Effector memory CD4-positive, alpha-beta T cell (primary cell): ENCODE measurements at places on chromosomes 5 and 9.

DNA sequence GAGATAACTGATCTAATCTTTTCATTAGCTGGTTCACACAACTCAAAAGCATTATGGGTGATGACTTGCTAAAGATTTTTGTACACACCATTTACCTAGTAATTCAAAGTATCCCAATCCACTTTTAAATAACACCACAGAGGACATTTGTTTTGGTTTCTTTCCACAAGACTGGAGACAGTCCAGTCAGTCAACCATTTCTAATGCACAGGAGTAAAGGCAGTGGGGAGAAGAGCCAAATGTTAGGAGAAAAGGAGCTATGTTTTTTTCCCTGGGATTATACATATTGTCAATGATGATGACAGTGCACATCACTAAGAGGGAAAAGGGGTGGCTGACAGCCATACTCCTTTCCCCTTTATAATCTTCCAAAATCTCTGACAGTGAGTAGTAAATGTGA is 240.9 kb downstream of the GABRB2 start:
- no peak for DNase-seq

DNA sequence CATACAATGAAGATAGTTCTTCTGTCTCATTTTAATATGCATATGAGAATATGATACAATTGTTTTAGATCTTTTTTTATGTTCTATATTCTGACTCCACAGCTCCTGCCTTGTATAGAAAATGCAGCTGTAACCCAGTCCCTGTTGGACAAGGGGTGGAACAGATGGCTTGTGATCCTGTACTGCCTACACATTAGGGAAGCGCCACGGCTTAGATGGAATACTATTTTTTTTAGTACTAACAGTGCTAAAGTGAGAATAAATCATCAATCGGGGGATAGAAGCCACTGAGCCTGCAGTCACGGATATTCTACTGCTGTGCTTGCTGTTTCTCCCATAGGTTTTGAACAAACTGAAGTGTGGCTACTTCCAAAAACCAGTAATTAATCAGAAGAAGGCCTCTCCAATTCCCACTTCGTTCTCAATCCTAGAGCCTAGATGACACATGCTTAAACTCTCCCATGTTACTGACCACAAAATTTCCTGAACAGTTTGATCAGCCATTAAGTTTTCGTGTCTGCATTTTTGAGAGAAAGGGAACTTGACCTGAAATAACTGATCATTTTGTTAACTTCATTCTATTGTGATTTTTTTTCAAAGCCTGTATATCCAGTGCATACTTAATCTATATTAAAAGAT is 150.3 kb downstream of the CDH18 start:
- DNase-seq = no peak

DNA sequence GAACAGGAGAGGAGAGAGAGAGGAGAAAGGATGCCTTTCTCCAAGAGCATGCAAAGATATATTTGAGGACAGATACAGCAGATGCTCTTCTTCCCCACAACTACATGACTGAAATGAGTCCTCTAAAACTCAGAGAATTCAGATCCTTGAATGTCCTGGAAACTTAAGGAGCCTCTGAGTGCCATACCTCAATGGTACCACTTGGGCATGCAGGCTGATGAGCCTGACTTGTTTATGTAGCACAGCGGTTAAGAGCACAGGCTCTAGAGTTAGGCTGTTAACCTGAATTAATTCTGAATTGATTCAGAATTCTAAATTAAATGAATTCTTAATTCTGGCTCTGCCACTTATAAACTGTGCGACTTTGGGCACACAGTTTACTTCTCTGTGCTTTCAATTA is 5.7 kb downstream of the PLPPR1 start:
- no peak for DNase-seq

GRCh38 chr5:111556501-111556900 is 44.2 kb upstream of the STARD4 start:
- DNase-seq = no peak

DNA sequence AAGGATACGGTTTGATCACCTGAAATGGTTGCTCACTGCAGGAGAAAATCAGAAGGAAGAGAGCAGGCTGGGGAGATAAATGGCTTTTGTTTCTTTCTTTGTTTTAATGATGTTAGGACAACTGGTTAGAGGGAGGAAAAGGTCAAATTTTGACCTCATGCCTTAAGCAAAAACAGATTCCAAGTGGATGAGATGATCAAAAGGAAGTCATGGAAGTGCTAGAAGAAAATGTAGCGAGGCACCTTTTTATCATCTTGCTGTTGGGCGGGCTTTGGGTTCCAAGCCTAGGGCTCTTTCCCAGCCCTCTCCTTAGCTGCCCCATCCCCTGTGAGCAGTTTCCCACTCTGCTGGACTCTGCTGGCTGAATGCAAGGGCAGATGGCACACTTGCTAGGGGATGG is 127.9 kb downstream of the ADAMTS2 start:
- no peak for DNase-seq

- no peak for DNase-seq
Measured at GRCh38 chr9:69324549-69325401, at the start of gene ENTREP1. Gene ENTREP1 (plus strand): TSS chr9:69325215. CDS start chr9:69325310, 95 bp downstream.

DNA sequence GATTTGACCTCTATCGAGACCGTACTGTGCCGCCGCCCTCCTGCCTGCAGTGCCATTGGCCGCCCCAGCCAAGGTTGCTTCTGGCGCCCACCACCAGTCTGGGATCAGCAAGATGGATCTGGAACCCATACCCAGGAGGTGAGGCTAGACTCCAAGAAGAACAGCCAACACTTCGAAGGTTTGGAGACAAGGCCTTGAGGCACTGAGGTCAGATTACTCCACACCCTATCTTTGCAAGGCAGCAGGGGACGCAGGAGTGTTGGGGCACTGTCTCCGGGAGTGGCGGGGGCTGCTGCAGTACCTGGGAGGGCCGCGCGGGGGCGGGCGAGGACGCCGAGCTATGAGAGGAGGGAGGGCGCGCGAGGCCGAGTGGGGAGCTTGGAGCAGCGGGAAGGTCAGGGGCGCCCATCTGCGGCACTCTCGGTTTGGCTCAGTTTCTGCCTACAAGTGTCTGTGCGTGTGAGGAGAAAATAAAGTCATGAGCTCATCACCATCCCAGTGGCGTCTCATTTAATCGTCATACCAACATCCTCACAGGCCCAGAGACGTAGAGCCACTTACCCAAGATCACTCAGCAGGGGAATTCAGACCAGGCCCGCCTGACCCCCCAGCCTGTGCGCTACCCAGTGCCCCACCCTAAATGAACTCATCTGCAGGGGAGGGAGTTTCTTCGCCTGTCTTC is 20.5 kb upstream of the PSD2 start:
- peak; percentile 56 for DNase-seq

DNA sequence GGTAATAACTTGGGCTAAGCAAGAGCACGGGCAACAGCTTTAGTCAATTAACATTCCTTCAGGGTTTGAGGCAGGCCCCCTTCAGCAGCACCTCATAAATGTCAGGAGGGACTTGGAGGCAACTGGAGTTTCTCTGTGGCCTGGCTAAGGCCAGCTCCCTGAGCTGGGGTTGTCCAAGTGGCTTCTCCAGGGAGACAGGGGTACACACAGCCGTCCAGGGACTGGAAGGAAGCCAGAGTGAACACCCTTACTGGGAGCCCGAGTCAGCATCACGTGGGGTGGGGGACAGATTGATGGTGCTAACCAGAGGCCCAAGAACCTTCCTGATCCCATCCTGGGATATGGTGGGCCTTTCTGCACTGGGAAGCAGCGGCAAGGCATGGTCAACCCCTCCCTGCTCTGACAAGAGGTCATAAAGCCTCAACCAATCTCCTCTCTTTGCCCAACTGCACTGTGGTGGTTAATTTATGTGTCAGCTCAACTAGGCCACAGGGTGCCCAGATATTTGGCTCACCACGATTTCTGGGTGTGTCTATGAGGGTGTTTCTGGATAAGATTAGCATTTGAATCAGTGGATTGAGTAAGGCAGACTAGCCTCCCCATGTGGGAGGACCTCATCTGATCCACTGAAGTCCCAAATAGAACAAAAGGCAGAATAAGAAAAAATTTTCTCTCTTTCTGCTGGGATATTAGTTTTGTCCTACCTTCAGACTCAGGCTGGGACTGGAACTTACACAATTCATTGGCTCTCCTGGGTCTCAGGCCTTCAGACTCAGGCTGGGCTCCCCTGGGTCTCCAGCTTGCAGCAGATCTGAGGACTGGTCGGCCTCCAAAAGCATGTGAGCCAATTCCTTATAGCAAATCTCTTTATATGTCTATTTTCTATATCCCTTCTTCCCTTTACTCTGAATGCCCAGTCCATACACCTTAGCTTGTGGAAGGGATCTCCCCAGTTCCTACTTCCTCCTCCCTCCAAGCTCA is 127.2 kb upstream of the LARP1 start:
- DNase-seq = no peak

DNA sequence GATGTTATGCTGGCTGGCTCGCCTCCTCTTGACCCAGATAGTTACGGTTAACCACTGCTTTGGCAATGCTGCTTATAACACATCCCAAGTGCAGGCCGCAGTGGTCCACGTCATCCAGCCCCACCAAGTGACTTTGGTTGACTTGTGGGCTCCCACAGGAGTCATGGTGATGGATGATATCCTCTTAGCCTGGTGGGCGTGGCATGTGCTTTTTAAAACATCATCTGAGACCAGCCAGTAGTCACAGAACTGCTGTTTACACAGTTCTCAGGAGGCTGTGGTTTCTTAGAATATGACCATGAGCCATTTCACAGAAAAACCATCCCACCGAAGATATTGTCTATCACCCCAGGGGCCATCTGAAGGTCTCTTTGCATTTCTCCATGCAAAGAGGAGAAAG is 216.9 kb downstream of the SH3GL2 start:
- no peak for DNase-seq

DNA sequence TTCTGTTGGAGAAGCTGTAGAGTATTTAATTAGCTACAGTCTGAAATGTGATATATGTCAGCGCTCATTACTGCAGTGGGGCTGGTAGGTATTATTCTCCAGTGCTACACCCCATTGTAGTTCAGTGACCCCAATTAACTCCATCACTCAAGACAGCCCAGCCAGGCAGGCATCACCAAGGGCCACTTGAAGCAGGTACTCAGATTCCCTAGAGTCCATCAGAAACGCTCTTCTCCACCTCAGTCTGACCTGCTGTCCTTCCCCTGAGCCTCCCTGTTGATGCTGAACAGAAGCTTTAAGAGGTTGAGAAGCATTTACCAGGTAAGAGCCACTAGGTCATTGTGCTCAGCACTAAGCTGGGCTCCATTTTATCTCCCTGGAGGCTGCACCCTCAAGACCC is 71.8 kb downstream of the GALNT10 start:
- DNase-seq = no peak

DNA sequence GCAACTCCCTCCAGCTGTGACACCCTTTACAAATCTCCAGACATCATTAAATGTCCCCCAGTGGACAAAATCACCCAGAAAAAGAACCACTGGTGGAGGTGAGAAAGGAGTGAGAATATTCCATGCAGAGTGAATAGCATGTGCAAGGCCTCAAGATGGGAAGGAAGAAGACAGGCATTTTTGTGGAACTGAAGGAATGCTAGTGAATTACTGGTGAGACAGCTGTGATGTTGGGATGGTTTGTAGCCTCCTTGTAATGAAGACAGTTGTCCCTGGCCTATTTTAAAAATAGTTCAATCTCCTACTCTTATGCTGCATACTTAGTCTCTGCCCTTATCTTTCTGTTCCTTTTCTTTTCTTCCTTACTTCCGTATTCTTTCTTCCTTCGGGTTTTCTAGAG is 124.9 kb upstream of the RPS23 start:
- DNase-seq = no peak

GRCh38 chr9:69273161-69273560 is 51.9 kb upstream of the ENTREP1 start:
- no peak for DNase-seq

GRCh38 chr9:97983589-97984187 is 547 bp downstream of the ANP32B start:
- peak; percentile 36 for DNase-seq

GRCh38 chr5:73897893-73898292 is 271.9 kb downstream of the ARHGEF28 start:
- DNase-seq = no peak

DNA sequence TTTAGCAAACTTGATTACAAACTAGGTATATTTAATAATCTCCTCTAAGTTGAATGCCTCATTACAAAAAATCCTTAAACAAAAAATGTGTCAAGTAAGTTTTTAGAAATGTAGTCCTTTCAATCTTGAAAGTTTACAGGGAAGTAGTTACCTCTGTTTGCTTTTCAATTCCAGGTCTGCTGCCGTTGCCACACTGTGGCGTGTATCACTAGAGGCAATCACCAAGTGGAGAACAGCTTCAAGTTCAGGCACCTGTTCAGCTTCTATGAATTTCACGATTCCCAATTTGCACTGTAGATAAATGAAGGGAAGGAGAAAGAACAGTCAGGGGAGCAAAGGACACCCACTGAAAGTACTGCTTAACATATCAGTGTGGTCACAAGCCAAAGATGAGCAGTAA is 51.1 kb downstream of the ECPAS start:
- DNase-seq = no peak

DNA sequence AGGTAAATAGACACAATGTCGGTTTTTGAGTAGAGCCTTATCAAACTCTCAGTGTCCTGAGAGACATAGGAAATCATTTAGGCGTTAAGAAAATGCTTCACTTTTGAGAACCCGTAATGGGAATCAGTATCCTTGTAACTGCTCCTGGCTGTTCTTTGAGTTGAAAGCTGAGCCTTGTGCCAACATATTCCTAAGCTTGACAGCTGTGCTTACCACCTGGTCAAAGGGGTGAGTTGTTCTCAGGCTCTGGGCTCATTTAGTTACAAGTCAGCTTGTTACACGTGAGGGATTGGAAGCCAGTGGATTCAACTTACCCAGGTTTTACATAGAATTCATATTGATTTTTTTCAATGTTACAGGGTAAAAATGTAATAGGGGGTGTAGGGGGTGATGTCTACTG is 145.9 kb downstream of the GABRB2 start:
- DNase-seq = no peak

DNA sequence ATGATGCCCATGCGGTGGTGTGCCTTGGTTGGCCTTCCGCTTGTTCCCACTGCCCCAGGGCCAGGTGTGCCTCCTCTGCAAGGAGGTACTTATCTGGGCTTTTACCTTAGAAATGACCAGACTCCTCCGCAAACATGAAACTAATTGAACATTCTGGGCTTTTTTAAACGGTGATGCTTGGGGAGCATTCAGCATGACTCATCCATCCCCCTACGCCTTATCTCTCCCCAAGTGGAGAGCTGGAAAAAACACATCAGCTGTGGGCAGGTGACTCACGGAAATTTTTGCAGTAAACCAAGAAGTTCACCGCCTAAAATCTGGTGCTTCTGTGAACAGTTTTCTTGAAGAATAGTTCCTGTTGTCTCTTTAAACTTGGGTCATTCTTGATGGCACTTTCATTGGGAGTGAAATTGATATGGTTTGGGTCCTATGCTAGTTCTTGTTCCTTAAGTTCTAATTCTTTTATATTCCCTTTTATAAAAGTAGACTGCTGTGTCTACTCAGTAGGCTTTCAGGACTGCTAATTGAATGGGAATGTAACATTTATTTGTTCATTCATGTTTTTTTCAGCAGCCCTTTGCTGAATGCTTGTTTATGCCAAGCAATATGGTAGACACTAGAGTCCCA is 39.6 kb downstream of the SFXN1 start:
- DNase-seq = peak; percentile 11

- DNase-seq = no peak
Measured at GRCh38 chr9:21777701-21778100, 24.7 kb upstream of the MTAP start.

- DNase-seq = no peak
Measured at GRCh38 chr9:3810231-3810630, 284.4 kb upstream of the RFX3 start.

GRCh38 chr9:70677055-70677735 is 262.7 kb upstream of the KLF9 start:
- DNase-seq = no peak

- no peak for DNase-seq
Measured at GRCh38 chr5:179387151-179388110, 42.2 kb upstream of the ADAMTS2 start.

GRCh38 chr5:176379881-176380280 is 8.5 kb downstream of the NOP16 start:
- DNase-seq = no peak
